Pulmonary artery endothelial cell (primary cell): ENCODE measurements at places on chromosomes 11 and 22. TPM values are rescaled to one million over a fixed set of nuclear protein-coding genes. Genes with fewer than 3 reads are reported as not detected.

DNA sequence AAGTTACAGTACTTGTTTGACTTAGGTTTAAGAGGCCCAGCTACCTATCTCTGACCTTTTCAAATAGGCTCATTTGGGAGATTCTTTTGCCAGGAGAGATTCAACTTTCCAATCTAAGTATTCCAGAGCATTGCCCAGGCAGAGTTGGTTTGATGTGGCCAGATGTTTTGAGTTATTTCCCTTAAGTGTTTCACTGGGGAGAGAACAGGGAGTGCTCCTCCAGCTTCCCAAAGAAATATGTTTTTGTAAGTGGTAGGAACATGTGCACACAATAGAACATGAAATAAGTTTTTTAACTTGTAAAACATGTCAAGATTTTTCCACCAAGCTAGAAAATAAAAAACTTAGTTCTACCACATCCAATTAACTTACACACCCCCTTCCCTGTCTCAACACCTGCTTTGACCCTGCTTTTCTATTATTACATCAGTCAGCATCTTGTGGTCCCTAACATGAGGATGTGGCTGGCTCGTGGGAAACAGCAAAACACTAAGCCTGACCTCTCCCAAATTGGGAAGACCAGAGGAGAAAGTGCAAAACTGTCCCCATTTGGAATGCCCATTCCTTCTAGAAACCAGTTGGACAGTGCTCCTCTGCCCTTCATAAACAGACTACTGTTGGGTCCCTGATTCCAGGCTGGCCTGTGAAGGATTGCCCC is 70.4 kb upstream of the RASSF10 start:
- no peak for DNase-seq

DNA sequence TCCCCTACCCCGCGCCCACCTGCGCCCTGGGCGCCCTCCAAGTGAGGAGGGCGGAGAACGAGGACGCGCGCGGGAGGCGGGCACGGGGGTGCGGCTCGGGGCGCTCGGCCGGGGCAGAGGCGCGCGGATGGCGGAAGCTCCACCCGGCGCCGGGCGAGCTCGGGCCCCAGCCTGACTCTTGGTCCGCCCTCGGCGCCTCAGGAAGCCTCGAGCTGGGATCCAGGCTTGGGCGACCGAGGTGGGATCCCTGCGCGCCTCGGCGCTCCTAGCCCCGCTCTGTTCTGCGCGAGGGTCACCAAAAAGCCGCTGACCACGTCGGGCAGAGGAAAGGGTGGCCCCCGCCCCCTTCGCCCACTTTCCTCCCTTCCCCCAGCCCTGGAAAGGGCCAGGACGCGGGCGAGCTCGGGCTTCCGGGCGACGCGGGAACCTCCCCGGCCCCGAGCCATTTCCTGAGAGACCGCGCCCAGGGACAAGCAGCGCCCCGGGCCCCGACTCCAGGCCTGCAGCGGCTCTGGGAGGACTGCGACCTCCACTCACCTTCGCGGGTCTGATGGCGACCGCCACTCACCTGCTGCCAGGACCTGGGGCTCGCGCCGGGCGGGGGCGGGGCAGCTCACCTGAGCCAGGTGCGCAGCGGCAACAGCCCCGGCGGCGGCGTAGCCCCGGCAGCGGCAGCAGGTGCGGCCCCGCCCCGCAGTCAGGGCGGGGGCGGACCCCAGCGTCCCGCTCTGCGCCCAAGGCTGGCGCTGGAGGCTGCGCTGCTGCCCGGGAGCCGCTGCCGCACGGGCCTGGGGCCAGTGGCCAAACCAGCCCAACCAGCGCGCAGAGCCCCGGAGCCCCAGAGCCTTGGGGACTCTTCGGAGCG is 2.2 kb upstream of the SIGIRR start:
- DNase-seq: no peak

- no peak for DNase-seq
Observed at GRCh38 chr11:117458275-117459122, 130.8 kb downstream of the CEP164 start.

DNA sequence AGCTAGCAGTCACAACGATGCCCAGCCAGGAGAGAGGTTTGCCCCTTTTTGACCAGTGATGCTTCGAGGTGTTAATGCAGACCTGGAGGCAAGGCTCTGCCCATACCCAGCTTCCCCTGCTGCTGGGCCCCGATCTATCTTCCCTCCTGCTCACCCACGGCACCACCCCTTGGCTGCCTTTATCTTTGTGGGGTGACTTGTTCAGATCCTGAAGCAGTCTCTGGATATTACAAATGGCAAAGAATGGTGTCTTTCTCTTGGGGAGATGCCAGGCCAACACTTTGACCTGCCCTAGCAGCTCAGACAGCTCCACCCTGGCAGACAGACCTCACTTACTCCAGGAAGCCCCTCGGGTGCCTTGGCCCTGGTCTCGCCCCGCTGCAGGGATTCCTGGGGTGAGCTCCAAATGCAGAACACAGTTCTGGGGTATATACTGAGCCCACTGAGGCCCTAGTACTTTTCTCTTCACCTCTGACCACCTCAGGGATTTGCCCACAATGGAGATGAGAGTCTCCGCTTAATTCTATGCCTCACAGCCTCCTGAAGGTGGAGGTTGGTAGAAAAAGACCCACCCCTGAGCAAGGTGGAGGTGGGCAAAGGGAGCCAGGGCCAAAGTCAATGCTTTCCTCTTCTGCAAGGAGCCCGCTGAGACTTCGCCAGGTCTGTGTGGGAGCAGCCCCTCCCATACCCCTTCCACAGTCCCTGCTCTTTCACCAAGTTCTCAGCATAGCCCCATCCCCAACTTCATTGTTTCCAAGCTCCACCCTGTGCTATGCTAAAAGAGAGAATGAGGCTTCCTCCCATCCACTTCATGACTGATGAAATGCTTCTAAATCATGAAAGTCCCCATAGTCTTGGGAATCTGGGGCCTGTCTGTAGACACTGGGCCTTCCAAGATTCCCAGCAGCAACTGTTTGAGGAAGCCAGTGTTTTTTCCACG is 11.1 kb upstream of the ST3GAL4 start:
- no peak for DNase-seq

DNA sequence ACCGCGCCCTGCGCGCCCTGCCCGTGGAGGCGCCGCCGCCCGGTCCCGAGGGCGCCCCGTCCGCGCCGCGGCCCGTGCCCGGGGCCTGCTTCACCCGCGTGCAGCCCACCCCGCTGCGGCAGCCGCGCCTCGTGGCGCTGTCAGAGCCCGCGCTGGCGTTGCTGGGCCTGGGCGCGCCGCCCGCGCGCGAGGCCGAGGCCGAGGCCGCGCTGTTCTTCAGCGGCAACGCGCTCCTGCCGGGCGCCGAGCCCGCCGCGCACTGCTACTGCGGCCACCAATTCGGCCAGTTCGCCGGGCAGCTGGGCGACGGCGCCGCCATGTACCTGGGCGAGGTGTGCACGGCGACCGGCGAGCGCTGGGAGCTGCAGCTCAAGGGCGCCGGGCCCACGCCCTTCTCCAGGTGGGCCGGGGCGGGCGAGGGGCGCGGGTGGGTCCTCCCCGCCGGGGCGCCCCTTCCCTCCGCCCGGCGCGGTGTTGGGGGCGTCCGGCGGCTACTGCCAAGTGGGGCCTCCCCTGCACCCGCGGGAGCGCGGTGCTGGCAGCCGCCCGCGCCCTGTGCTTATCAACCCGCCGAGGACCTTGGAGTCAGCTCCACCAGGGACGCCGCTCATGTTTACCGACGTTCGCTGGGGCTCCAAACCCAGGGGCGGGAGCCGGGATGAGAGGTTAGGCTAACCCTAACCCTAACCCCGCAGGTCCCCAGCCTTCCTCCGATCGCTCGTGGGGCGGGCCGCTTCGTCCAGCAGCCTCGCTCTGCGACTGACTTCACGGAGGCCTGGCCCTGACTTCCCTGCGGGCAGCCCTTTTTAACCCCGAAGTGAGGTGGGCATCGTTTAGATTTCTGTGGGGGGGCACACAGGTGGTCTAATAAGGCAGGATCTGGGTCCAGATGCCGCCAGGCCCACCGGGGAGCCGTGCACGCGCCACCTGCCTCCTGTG is 649 bp downstream of the SELENOO start:
- DNase-seq: no peak

CHID1 gene
- total RNA-seq: 45.0 and 46.8 TPM in 2 replicates

UBQLNL gene
- 0.04 TPM in 1 of 2 replicates, not detected in the other for total RNA-seq

OR51T1 gene
- not detected in 2 replicates for total RNA-seq

- no peak for DNase-seq
Observed at GRCh38 chr11:77590194-77590782, 535 bp downstream of the AQP11 start.

CFAP300 gene
- total RNA-seq: 0.13 TPM in 1 of 2 replicates, not detected in the other

CSRP3 gene
- total RNA-seq: not detected in 2 replicates

GRCh38 chr22:28029201-28029948 is 110.3 kb upstream of the PITPNB start:
- DNase-seq: peak; percentile 98

KCTD17 gene
- 33.3 and 34.9 TPM in 2 replicates for total RNA-seq

- no peak for DNase-seq
Observed at GRCh38 chr11:124879493-124880289, 14.5 kb downstream of the ROBO3 start.

KDM4E gene
- not detected in 2 replicates for total RNA-seq

OR8A1 gene
- total RNA-seq: not detected in 2 replicates

SNX32 gene
- 0.14 and 0.79 TPM in 2 replicates for total RNA-seq

DNA sequence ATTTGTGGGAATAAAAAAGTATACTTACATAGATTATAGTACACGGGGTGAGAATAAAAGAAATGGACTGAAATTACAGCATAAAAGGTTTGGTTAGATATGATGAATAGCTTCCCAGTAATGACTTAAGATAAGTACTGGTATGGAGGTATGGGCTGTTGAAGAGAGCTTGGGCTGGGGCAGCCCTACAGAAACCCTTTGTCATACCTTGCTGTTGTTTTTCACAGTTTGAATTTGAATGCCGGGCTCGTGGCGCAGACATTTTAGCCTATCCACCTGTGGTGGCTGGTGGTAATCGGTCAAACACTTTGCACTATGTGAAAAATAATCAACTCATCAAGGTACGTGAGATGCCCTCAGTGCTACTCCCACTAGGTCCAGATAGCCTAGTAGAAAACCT is 42.3 kb upstream of the RBX1 start:
- no peak for DNase-seq

MCHR1 gene
- total RNA-seq: not detected in 2 replicates

GPHA2 gene
- total RNA-seq: not detected in 2 replicates

DNA sequence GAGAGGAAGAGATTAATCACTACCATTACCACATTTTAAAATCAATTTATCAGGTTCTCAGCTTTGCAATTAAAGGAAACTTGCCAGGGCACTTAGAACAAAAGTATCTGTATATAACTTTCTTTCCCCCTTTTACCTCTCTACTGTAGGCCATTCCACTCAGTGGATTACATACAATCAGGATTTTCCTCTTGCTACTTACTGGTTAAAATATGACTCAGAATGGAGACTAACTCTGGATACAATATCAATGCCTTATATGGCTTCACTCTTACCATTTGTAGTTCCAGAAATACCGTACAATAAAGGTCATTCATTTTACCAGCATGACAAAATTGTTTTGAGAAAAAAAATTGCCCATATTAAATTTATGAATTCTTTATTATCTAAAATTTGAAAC is 706.8 kb downstream of the KCNA4 start:
- no peak for DNase-seq

- DNase-seq: no peak
Observed at GRCh38 chr11:112100462-112100861, 13.8 kb downstream of the SDHD start.

- no peak for DNase-seq
Observed at GRCh38 chr11:13183094-13183825, 94.3 kb upstream of the BMAL1 start.

DNA sequence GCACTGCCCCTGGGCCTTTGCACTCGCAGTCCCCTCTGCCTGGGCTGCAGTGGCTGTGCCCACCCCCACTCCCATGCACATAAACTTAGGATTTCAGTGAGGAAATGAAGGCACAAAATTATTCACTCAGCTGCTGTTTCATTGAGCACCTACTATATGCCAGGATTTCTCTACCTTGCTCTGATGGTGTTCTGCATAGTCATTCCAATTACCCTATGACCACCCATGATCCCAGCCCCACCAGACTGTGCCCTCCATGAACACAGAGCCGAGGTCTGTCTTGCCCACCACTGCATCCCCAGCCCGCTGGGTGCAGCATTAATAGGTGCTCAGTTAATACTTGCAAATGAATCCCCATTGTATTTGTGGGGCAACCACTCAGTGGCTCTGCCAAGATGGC is 10.9 kb downstream of the CYTH4 start:
- DNase-seq: no peak

ABCG4 gene
- 0.20 and 0.35 TPM in 2 replicates for total RNA-seq

PDGFB gene
- total RNA-seq: 53.3 and 69.0 TPM in 2 replicates
